ENCODE measurements at places on chromosomes 3 and 15.

DNA sequence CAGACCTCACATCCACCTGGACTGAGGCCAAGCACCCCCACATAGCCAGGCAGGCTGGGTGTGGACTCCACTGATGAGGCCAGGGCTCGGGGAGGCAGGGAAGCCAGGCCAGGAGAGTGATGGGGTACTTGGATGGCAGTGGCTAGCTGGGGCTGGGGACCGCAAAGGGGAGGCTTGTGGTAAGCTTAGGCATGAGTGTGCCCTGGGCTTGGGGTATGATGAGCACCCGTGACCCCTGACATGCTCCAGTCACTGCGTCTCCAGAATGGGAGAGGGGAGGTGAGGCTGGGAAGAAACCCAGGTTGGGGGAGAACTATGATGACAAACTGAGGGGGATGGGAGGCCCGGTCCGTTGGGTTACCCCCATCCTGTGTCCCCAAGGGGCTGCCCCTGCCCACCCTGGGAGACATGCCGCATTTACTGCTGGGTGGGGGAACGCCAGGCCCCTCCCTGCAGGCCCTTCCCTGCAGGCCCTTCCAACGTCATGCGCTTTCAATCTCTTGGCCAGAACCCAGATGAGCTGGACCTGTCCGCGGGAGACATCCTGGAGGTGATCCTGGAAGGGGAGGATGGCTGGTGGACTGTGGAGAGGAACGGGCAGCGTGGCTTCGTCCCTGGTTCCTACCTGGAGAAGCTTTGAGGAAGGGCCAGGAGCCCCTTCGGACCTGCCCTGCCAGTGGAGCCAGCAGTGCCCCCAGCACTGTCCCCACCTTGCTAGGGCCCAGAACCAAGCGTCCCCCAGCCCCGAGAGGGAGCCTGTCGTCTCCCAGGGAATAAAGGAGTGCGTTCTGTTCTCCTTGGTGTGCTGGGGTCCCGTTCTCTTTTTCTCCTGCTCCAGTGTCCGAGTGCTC lies 34.1 kb downstream of the TSPAN3 start:
- DNase-seq, result no peak

DNA sequence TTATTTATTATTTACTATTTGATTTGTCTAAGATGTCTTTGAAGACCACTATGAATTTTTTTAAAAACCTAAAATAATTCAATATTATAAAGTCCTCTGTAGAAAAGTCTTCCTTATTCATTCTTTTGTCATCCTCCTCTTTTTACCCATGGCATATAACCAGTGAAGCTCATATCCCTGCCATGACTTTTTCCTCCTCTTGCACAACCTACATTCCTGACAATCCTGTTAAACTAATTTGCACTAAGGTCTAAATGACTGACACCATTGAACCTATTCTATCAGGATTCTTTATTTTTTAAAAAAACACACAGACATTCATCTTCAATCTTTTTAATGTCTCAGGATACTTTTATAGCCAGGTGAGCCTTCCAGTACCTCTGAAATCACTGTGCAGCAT lies 159.9 kb upstream of the SLC2A2 start:
- no peak for DNase-seq

DNA sequence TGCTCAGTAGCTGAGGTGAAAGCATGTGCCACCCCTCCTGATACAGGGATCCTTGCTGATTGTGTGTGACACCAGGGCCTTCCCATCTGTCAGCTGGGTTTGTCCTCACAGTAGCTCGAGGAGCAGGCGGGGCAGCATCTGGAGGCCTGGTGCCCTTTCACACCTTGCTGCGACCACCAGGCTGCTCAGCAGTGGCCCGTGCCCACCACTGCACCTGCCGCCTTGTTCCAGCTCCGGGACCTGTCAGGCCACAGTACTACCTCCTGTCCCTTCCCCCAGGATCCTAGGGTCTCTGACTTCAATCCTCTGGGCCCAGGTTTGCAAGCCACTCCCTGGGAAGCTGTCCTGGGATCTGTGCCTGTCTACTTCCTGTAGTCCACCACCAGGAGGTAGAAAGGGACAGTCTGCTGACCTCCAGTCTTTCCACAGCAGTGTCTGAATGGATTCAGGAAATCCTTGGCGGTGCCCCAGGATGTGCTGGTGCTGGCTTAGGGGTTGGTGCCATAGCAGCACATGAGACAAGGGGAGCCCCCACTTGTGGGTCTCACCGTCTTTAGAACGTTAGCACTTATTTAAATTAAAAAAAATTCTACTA lies 27.5 kb downstream of the APBA2 start:
- no peak for DNase-seq

DNA sequence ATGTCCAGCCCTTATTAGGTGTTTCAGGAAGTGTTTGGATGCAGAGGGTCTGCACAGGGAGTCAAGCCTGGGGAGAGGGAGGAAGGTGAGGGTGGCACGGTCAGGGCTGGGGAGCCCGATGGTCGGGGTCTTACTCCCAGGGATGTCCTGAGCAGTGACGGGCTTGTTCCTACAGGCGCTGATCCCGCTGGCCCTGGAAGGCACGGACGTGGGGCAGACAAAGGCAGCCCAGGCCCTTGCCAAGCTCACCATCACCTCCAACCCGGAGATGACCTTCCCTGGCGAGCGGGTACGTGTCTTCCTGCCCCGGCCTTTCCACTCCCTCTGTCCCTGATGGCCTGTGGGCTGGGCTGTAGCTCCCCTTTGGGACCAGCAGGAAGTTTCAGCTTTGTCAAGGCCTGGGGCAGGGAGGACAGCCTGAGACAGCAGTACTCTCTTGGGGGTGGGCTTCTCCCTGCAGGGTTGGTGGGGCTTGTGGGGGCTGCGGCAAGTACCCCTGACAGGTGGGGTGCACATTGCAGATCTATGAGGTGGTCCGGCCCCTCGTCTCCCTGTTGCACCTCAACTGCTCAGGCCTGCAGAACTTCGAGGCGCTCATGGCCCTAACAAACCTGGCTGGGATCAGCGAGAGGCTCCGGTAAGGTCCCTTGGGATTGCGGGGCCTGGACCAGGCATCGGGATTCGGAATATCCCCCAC lies 4.6 kb upstream of the RCCD1 start:
- no peak for DNase-seq

- no peak for DNase-seq
These were observed 325.3 kb upstream of the ADAMTS9 start for GRCh38 chr3:65013053-65013452.

DNA sequence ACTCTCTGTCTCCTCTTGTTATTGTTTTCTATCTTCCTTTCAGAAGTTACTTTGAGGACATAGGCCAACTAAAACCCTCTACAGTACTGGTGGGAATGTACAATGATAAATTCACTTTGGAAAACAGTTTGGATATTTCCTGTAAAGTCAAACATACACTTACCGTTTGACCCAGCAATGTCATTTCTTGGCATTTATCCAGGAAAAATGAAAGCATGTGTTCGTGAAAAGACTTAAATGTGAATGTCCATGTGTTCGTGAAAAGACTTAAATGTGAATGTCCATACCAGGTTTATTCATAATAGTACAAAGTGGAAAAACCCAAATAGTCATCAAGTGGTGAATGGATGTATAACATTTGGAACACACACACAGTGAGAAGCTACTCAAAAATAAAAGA lies 361.5 kb upstream of the DPH6 start:
- no peak for DNase-seq

Measured in fibroblast of skin of right quadriceps (primary cell).